ENCODE measurements at places on chromosomes 2 and 18.

- peak; percentile 3 for DNase-seq
Measured at GRCh38 chr2:137369106-137369505, 595.2 kb upstream of the HNMT start.

DNA sequence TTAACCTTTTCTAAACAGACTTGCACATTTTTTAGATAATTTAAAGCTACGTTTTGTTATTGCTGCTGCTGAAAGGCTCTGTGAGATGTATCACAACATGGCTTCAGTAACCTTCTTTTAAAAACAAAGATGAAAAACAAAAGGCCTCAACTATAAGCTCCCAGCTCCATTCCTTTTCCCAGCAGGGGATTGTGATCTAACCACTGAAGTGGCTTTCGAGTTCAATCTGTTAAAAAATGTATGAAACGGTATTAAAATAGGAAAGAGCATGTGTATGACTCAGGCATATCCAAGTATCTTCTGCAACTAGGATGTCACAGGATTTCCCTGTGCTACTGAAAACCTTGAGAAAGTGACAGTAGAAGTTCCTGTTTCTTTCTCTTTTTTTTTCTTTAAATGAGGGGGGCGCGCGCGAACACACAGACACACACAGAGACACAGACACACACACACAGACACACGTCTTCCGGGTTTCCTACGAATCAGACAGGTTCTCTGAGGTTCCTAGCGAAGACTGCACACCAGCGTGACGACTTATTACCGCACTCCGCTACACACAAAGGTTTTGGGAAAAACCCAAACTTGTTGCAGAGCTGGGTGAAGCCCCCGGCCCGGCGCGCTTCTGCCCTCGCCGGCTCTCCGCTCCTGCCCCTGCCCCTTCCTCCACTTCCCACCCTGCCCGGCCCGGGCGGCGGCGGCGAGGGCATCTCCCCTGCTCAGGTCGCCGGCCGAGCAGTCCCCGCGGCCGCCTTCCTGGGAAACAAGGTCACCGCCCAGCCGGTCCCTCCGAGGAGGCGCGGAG, 86.8 kb downstream of the RBMS1 start:
- DNase-seq, result peak; percentile 83

- DNase-seq, result no peak
Measured at GRCh38 chr2:120238728-120239487, 13.7 kb upstream of the RALB start.

GRCh38 chr2:48343571-48344440, 186.1 kb upstream of the STON1 start:
- DNase-seq, result no peak

DNA sequence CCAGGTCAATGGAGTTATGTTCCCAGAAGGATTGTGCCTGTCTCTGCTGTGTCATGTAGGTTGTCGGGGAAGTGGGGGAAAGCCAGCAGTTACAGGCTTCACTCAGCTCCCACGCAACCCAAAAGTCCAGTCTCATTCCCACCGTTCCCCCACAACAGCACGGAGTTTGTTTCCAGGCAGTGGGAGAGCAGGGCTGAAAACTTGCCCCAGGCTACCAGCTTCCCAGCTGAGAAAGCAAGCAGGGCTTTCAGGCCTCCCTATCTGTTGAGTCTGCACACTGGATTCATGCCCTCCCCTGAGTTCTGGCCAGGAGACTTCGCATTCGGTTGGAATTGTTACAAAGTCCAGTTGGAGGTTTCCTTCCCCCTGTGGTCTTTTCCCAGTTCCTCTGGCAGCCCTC, 76.3 kb downstream of the TMX3 start:
- DNase-seq, result no peak

GRCh38 chr2:160275656-160276055, 75.6 kb upstream of the ITGB6 start:
- DNase-seq, result no peak

GRCh38 chr2:3105814-3106569, 271.6 kb downstream of the EIPR1 start:
- no peak for DNase-seq

- no peak for DNase-seq
Measured at GRCh38 chr2:101610750-101611315, 86.7 kb upstream of the MAP4K4 start.

DNA sequence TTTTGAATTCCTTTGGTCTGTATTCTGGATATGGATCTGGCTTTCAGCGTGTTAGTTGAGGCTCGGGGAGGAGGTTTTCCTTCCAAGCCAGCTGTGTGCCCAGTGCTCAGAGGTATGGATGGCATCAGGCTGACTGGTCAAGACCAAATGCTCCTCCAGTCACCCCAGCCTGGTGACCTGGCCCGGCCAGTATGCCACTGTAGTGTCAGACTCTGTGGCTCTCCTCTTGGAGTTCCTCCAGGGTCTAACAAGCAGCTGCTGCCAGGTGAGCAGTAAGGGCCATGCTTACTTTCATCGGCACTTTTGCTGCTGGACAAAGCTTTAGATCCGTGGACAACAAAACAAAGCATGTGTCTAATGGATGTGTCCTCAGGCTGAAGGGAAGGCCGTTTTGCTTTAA, 44.1 kb downstream of the CABLES1 start:
- DNase-seq, result no peak

DNA sequence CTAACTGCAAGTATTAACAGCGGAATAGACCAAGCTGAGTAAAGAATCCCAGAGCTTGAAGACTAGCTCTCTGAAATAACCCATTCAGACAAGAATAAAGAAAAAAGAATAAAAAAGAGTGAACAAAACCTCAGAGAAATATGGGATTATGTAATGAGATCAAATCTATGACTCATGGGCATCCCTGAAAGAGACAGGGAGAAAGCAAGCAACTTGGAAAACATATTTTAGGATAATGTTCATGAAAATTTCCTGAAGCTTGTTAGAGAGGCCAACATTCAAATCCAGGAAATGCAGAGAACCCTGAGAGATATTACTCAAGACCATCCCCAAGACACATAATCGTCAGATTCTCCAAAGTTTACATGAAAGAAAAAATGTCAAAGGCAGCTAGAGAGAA, 17.3 kb downstream of the PFN4 start:
- DNase-seq, result no peak

DNA sequence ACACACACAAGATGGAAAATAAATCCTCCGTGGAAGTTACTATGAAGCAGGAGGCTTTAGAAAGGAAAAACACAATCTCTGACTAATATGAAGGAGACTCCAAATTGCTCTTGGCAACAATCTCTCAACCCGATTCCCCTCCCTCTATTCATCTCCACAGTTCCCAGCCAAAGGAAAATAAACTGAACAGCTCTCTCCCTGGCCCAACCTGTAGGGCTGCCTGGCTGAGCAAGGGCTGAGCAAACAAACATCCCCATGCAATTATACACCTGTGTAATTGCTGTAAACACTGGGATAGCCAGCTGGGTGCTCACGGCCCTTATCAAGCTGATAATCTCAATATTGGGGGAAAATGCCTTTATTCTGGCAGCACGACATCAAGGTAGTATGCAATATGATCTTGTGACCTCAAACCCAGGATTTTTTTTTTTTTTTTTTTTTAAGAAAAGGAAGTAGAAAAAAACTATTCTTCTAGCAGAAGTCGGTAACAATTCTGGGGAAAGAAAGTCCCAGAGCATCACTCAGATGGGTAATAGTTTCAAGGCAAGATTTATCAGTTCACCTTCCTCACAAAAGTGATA, 203.3 kb upstream of the SMAD2 start:
- DNase-seq, result peak; percentile 82

DNA sequence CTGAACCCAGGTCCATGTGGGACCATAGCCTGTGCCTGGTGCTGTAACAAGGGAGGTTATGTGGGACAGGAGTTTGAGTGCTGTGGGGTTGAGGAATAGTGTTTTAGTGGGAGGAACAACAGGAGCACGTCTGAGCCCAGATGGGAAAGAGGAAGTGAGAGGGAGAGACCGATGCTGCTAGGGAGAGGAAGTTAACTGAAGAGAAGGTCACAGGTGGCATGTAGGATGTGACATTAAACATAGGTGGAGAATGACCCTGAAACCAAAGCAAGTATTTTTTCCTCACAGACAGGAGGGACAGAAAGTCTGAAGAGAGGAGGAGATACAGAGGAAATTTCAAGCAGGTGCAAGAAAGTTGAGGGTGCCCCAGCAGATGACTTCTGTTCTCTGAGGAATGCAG, 87.8 kb downstream of the ACOXL start:
- DNase-seq, result no peak

GRCh38 chr2:19439081-19439480, 80.7 kb upstream of the OSR1 start:
- no peak for DNase-seq

GRCh38 chr2:415986-416610, 128.2 kb upstream of the ALKAL2 start:
- DNase-seq, result no peak

- no peak for DNase-seq
Measured at GRCh38 chr2:202909394-202910192, 1.9 kb downstream of the WDR12 start.

- no peak for DNase-seq
Measured at GRCh38 chr2:27956888-27957287, 66.4 kb downstream of the BABAM2 start.

GRCh38 chr18:70292628-70293027, 3.8 kb downstream of the SOCS6 start:
- DNase-seq, result no peak

DNA sequence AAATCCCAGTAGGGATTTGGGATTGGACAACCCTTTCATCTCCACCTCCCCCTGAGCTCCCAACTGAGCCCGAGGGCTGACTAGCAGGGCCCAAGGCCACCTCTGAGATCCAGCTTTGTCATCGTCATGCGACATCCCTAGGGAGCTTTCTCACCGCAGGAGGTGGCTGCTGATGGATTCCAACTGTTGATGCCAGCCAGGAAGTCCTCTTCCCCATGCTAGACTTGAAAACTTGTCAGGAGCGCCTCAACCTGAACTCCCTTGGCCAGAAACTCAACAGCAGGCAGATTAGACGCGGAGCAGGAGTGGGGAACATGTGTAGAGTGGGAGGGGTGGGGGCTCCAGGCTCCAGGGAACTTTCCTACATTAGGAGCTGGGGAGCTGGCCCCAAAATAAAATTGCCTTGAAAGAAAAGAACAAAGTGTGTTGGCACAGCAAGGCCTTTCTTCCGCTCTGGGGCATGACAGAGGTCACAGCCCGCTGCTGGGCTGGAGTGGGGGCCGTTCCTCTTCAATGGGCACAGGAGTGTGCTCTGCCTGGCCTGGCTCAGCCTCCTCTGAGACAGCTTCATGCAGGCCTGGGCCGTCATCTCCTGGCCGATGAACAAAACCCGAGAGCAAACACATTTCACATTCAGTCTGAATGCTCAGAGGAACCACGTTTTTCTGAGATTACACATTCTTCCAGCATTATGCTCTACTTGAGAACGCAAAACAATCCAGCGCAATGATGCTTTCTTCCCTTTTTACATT, 34.5 kb downstream of the EMILIN2 start:
- peak; percentile 89 for DNase-seq

- no peak for DNase-seq
Measured at GRCh38 chr2:16405551-16405950, 260.1 kb downstream of the CYRIA start.

DNA sequence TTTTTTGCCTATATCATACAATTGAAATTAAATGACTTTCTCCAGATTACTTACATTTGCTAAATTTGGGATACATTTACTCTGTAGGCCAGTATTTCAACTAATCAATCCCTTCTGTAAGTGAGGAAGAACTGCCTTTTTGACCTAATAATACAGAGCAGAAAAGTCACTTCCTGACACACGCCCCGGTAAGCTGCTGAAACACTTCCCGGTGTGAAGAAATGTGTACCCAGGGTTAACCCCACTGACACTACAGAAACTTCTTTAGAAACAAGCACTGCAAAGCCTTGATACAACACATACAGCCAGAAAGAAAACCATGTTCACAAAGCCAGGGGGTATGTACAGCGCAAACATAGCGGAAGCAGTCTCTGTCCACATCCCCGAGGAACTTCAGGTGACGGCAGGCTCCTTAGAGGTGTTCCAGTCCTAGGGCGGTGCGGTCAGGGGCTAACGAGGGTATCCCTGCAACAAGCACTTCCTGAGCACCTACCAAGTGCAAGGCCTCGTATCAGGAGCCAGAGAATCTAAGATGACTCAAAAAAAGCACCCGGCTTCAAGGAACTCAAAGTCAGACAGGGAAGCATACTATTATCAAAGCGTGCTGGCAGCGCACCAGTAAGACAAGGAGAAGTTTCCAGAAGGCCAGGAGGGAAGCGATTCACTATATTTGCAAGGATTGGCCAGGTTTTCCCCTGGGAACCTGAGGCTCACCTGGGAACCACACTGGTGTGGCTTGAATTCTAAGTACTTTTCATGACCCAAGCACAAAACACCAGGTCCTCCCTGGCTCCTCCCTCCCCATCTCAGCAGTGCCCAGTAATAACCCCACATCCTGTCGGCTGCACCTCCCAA, 46.6 kb downstream of the ZNF516 start:
- no peak for DNase-seq

GRCh38 chr2:19361325-19361990, 3.0 kb upstream of the OSR1 start:
- DNase-seq, result peak; percentile 43

- peak; percentile 13 for DNase-seq
Measured at GRCh38 chr2:82257796-82258555, 1953.4 kb upstream of the LRRTM1 start.

DNA sequence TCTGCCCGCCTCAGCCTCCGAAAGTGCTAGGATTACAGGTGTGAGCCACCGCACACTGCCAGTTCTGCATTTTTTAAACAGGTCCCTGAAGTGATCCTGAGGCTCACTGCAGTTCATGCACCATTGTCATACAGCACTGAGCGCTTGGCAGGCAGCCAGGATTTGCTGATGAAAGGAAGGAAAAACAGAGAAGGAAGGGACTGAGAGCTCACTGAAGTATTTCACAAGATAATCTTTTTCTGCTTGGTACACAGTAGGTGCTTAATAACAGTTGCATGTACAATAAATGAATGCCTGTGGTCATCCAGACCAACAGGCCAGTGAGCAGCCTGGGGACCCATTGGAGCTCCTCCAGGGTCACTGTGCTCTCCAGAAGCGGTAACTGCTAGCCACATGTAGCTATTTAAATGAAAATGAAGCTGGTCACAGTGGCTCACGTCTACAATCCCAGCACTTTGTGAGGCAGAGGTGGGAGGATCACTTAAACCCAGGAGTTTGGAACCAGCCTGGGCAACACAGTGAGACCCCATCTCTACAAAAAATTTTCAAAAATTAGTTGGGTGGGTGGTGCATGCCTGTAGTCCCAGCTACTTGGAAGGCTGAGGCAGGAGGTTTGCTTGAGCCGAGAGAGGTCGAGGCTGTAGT, 33.1 kb upstream of the SMAD7 start:
- DNase-seq, result peak; percentile 40

DNA sequence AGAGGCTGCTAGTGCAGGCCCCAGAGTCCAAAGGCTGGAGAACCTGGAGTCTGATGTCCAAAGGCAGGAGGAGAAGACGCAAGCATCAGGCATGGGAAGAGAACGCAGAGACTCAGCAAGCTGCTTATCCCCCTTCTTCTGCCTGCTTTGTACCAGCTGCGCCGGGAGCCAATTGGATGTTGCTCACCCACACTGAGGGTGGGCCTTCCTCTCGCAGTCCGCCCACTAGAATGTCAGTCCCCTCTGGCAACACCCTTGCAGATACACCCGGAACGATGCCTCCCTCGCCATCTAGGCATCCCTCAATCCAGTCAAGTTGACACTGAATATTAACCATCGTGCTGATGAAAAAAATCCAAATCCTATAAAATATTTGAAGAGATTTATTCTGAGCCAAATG, 141.6 kb downstream of the TWIST2 start:
- no peak for DNase-seq

Measured in tongue (tissue), 3 donors.